ENCODE measurements at places on chromosomes 2 and 18.

DNA sequence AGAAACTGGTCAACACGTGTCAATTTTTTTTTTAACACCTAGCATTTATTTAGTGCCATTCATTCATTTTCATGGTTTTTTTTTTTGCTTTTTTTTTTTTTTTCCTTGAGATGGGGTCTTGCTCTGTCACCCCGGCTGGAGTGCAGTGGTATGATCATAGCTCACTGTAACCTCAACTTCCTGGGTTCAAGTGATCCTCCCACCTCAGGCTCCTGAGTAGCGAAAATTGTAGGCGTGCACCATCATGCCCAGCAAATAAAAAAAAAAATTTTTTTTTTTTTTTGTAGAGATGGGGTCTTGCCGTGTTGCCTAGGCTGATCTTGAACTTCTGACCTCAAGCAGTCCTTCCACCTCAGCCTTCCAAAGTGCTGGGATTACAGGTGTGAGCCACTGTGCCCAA lies 21.1 kb downstream of the USP14 start:
- DNase-seq, result no peak

DNA sequence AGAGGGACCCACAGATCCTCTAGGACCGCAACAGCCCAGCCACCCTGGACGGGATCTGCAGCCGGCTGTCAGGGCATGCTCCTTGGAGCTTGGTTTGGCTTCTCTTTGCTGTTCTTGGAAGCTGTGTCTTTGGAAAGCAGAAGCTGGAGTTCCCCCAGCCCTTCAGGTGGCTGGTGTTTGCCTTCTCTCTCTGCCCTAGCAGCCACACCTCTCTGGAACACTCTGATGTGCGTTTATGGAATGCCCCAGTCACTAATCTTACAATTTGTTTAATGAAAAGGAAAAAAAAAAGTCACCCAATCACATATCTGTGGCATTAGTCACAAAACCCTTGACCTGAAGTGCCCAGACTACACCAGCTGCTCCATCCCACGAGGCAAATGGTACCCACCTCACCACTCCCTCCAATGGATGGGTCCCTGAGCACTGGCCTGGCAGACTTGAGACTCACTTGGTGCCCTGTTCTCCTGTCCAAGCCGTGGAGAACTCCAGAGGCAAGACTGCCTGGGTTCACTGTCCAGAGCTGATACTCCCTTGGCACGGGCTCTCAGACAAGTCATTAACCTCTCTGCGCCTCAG lies 70.2 kb upstream of the DAPL1 start:
- DNase-seq, result no peak

DNA sequence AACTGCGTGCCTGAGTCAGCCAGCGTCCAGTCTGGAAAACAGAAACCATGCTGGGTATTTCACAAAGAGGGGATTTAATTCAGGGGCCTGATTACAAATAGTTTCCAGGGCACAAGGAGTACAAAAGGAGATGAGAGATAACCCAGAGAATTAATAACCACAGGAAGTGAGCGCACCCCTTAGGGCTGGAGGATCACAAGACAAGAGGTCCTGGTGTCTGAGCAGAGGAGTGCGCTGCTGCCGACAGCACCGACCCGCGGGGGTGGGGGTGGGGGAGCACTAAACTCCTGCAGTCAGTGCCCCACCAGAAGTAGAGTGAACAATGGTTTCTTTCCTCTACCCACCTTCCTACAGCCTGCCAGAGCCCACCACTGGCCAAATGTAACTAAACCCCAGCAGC lies 20.8 kb upstream of the MAL start:
- DNase-seq, result no peak

DNA sequence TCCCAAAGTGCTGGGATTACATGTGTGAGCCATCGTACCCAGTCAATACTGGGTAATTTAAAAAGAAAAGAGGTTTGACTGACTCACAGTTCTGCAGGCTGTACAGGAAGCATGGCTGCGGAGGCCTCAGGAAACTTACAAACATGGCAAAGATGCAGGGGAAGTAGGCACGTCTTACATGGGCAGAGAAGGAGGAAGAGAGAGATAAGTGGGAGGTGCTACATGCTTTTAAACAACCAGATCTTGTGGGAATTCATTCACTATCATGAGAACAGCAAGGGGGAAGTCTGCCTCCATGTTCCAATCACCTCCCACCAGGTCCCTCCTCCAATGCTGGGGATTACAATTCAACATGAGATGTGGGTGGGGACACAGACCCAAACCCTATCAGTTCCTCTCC lies 192.5 kb downstream of the ATAD2B start:
- no peak for DNase-seq

DNA sequence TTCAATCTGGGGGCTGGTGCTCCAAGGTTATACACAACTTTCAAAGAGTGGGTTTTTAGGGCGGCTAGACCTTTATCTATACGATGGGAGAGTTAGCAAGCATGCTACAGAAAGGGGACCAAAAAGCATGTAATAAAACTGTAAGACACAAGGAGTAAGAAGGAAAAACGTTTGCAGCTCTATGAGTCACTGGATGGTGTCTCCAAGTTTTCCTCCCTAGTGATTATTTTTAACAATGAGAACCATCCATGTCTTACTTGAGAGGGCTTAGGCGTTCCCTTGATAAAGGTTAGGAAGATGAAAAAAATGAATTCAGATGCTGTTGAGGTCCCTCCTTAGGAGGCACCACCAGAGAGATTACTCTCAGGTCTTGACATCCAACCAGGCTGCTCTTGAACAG lies 75.9 kb downstream of the HRH4 start:
- no peak for DNase-seq

- no peak for DNase-seq
Measured at GRCh38 chr18:24395049-24395795, 2.4 kb downstream of the OSBPL1A start.

- DNase-seq, result no peak
Measured at GRCh38 chr2:150610670-150611279, 123.3 kb upstream of the RND3 start.

DNA sequence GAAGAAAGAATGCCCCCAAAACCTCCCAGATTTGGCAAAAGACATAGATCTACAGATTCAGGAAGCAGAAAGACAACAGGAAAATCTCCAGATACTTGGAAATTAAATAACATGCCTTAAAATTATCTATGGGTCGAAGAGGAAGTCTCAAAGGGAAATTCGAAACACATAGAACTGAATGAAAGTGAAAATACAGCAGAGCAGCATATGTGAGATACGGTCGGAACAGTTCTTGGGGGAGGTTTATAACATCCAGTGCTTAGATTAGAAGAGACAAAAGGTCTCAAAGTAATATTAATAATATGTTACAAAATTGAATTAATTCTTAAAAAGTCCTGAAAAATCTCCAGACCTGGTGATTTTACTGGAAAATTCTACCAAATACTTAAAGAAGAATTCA lies 14.3 kb downstream of the KCNG2 start:
- no peak for DNase-seq

DNA sequence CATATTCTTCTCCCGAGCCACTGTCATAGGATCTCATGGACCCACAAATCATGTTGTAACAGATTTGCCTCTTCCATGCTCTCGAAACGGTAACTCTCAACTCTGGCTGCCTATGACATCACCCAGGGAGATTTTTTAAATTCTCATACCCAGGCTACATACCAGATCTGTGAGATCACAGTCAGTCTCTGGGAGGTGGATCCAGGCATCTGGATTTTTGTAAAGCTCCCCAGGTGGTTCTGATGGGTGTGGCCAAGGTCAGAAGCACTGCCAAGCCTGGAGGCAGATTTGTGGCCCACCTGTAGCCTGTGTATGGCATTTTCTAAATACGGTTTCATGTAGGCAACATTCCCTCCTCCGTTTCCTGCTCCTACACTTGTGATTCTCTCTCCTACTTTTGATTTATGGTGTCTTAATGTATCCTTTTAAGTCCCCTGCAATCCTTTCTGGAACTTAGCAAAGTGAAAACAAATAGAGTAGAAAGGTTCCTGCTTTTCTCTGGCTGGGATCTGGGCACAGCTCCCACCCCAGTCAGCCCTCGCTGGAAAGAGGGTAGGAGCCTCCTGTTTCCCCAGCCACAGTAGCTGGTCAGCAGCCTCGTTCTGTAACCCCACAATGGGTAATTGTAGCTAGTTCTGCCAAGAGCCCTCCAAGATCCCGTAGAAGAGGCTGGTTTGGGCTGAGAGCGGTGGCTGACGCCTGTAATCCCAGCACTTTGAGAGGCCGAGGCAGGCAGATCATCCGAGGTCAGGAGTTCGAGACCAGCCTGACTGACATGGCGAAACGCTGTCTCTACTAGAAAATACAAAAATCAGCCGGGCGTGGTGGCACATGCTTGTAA lies 96.2 kb downstream of the KLHL29 start:
- DNase-seq, result no peak

DNA sequence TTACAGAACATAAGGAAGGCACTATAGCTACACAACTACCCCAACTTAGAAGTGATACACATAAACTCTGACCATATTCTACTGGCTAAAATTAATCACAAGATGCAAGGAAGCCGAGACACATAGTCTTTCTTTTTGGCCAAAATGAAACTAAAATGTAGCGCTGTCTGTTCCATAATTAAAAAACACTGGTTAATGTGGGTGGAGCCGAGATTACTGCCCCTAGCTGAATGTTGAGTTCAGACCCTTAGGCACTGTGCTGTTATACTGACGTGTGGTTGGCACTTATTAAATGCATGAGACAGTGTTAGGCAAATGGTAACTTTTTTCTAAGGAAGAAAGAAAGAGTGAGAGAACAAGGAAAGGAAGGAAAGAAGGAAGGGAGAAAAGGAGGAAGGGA lies 254.6 kb upstream of the RND3 start:
- DNase-seq, result no peak

DNA sequence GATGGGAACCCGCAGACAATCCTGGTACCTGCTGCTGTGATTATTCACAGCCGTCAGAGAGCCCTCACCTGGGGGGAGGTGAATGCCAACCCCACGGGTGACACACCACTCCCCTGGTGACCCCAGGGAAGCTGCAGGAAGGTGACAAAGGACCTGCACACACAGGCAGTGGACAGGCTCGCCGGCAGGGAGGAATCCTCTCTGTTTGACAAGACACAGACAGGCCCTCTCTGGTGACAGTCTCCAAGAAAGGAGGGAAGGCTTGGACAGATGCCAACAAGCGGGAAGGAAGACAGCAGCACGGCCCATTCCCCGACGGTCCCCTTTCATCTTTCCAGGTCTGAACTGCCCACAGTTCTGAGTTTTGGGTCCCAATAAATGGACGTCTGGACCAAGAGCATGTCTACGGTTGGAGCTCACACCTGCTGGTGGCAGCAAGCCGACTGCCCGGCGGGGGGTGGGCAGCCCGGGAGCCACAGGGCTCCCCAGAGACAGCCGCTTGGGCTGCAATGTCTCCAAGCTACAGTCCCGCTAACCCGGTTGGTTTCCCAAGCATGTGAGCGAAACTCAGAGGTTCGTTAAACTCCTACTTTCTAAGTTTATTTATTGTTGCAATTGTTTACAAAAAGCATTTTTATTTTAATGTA lies 31.8 kb downstream of the HDAC4 start:
- DNase-seq, result no peak

GRCh38 chr2:95113464-95113863 lies 8.1 kb downstream of the MRPS5 start:
- DNase-seq, result no peak

DNA sequence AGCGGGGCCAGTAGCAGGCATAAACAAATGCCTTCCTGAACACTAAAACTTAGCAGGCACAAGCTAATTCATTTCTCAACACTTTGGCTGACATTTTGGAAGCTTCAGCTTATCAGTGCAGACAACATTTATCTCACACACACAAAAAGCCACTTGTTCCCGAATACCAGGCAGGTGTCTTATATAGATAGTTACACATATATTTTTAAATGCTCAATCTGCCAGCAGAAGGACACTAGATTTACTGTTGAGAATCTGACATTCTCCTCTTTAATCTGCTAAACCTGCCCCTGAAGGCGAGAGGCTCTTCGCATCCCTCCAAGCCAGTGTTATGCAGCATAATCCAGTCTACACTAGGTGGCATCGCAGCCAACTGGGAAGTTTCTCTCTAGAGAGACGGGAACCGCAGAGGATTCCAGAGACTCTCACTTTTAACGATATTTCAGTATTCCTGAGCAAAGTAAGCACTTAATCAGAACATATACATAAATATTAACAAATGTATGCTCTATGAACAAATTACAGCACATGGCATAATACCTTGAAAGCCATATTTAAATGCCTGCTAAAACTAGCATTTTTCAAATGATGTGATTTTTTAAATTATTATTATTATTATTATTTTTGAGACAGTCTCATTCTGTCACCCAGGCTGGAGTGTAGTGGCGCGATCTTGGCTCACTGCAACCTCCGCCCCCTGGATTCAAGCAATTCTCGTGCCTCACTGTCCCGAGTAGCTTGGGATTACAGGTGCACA lies 90.2 kb upstream of the SCG2 start:
- no peak for DNase-seq

- DNase-seq, result no peak
Measured at GRCh38 chr2:190535121-190535439, 558 bp upstream of the NEMP2 start.

DNA sequence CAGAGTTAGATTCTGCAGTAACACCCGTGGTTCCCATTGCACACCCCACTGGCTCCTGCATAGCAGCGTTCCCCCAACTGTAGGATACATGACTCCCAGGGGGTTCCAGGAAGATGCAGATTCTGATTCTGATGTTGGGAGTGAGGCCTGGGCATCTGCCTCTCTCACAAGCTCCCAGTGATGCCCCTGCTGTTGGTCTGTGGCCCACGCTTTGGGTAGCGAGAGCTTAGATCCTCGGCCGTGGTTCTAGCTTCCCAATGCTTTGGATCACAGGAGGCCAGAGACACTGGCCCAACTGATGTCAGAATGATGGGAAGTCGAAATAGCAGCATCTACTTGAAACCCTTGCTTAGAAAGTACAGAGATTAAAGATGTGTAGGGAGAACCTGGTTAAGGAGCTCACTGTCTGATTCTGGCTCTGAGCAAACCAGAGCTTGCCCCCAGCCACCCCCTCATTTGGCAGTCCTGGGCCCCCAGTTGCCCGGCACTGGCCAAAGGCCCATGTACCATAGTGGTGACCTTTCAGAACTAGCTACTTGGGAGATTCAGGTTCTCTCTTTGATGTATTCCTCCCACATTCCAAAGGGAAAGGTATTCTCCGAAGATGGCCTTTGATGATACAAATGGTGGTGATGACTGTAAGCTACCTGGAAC lies 197.5 kb downstream of the FAM210A start:
- DNase-seq, result no peak

- DNase-seq, result no peak
Measured at GRCh38 chr2:237798236-237799059, at the start of gene RBM44. TSS of gene RBM44 (plus strand) at chr2:237798779. CDS start at chr2:237813610, 14,831 bp downstream.
